GM03348 (cell line): ENCODE measurements at places on chromosomes 6 and 20.

GRCh38 chr6:38580030-38580429 is 59.7 kb downstream of the BTBD9 start:
- DNase-seq = no peak

DNA sequence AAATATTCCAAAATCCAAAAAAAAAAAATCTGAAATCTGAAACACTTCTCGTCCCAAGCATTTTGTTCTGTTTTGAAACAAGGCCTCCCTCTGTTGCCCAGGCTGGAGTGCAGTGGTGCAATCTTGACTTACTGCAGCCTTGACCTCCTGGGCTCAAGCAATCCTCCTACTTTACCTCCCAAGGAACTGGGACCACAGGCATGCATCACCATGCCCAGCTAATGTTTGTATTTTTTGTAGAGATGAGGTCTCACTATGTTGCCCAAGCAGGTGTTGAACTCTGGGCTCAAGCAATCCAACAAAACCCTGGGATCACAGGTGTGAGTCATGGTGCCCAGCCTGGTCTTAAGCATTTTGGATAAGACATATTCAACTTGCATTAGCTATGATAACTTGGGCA is 13.6 kb downstream of the SESN1 start:
- no peak for DNase-seq

- no peak for DNase-seq
Measured at GRCh38 chr6:127907960-127908640, 7.2 kb upstream of the THEMIS start.

DNA sequence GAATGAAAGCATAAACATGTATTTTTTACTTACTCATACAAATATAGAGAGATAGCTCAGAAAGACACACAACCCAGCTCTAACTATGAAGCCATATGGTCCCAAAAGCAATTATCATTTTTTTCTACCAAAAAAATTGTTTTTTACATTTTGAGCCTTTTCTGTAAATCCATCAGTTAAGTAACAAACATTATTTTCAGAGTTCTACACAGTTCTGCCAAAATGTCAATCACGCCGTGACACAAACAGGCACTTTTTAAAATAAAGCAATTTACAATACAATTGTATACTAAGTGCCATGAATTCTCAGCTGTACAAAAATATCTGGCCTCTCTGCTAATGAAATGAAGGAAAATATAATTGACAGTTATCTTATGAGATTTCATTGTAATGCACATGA is 201.4 kb upstream of the ID4 start:
- DNase-seq = no peak

GRCh38 chr6:156146891-156147290 is 630.3 kb upstream of the ARID1B start:
- no peak for DNase-seq

DNA sequence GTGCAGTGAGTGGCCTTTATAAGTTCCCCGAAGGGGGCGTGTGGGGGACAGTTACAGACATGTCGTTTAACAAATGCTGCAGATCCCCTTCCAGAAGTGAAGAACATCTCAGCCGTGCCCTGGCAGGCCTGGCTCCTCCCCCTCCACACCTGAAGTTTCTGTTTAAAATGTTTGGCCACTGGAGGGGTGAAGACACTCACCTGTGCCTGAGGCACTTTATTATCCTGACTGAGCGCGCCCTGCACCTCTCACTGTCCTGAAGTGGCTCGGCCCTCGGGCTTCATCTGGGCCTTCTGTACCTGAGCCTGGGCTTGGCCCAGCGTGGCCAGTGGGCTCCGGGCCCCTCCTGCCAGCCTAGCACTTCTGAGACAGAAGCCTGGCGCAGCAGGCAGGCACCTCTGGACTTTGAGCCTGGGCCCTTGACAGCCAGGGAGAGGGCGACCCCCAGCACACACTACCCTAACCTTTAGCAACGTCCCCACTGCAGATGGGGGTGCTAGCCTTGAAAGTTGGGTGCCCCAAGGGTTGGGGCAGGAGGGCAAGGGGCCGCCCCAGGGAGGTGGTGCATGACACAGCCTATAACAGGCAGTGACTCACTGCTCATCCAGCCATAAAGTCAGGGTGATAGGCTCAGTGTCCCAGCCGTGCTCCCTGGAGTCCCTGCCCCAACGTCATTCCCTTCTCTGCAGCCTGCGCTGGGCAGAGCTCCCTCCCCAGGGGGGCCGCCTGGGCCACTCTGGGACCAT is 13.6 kb upstream of the GATA5 start:
- DNase-seq = peak; percentile 60

- DNase-seq = no peak
Measured at GRCh38 chr6:4908062-4908461, 95.8 kb downstream of the RPP40 start.

GRCh38 chr6:129744201-129744879 is 34.4 kb upstream of the ARHGAP18 start:
- peak; percentile 57 for DNase-seq
